M059J (cell line): ENCODE measurements at places on chromosomes 7 and 10.

DNA sequence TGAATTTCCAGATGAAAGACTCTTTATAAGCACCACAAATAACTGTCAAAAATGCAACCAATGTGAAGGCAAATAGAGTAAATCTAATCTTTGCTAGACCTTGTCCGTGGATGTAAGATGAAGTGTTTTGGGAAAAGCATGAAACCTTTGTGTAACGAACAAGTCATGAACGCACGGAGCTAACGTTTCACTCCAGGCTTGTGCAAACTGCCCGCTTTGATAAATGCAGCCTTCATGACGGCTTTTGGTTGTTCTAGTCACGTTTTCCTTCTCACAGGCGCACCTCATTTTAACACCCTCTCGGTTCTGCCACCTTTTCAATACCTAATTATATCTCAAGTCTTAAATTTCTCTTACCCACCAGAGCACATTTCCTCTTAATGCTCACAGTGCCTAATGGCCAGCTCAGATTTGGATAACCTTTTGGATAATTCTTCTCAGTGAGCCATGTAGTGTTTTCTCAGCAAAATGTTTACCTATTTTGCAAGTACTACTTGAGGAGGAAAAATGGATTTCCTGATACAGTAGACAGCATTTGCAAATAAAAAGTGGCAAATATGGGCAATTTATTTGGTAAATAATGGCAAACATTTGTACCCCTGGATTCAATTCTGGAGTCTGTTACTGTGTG, 63.2 kb downstream of the HECW1 start:
- no peak for DNase-seq

DNA sequence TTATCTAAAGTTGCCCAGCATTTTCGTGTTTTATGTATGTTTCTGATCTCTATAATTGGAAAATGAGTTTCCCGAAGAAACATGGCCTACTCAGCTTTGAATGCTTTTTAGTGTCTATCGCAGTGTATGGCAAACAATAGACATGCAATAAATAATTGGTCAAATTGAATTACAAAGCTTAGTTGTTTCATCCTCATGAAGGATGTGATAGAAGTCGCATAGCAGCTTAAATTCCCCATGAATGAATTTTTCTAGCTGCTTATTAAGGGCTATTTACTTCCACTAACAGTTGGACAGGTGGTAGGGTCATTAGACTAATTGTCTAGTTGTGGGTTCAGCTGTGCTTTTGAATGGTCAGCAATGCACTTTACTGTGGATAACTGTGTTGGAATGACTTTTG, 467.3 kb upstream of the MBL2 start:
- DNase-seq: no peak

GRCh38 chr7:20249920-20250319, 32.7 kb upstream of the MACC1 start:
- DNase-seq: peak; percentile 42

DNA sequence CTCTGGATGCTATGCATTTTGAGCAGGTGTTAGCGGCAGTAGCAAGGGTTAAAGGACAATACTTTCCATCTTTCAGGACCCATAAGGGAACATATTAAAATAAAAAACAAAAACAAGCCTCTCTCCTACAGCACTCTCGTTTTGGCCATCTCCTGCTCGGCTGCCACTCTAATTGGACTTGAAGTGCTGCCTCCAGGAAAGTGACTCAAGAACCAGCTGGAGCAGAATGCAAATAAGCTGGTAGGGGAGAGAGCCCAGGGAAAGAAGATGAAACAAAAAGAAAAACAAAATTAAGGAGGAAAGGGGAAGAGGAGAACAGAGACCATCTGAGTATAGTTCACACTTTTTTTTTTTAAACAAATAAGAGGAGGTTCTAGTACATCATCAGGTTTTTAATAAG, 65.6 kb downstream of the HBP1 start:
- no peak for DNase-seq

GRCh38 chr7:140533394-140533872, 54.1 kb upstream of the MKRN1 start:
- DNase-seq: no peak

DNA sequence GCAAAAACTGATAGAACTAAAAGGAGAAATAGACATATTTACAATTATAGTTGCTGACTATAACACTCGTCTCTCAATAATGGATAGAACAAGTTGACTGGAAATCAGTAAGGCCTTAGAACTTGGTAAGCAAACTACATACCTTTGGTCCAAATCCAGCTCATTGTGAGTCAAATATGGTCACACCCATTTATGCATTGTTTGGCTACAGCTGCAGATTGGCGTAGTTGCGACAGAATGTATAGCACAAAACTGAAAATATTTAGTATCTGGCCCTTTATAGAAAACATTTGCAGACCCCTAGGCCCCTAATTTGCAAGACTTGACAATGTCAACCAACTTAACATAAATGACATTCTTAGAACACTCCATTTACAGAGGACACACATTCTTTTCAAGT, 103.6 kb upstream of the EGR2 start:
- no peak for DNase-seq
